Gastrocnemius medialis (tissue), 4 donors: ENCODE measurements at places on chromosomes 7 and 10. TPM values are rescaled to one million over a fixed set of nuclear protein-coding genes. Genes with fewer than 3 reads are reported as not detected.

GRCh38 chr10:56178210-56178609 lies 182.8 kb downstream of the ZWINT start:
- DNase-seq, result no peak

DNA sequence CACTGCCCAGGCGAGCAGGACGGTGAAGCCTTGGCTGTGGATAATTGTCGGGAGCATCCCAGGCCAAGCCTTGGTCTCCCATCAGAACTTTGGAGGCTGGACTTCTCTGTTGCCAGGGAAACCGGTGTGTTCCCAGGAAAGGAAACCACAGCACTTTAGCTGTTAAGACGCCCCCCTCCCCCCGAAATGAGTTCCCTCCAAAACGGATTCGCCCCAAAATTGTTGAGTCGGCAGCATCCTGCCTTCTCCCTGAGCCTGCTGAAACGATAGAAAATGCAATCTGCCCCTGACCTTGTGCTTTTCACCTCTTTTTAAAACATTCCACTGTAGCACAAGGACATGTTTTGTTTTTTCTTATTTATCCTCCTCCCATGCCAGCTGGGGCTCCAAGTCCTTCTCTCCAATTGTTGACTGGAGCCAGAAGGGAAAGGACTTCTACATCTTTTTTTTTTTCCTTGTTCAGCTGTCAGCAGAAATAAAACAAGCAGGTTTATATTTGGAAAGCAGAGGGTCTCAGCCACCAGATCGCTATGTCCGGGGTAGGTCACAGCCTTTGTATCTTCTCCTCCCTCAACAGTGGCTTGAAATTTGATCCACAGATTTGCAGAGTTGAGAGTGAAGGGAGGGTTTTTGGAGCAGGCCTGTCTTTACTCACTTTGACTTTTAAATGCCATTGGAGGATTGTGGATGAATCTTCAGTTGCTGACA lies 116.5 kb downstream of the ZMIZ1 start:
- DNase-seq, result no peak

The MMP21 gene
- not detected for total RNA-seq

GRCh38 chr7:67371429-67372305 lies 375.0 kb downstream of the TYW1 start:
- DNase-seq, result peak; percentile 30

The WNT2 gene
- total RNA-seq, result not detected

The XRCC2 gene
- total RNA-seq, result 0.07 TPM

- no peak for DNase-seq
Measured at GRCh38 chr7:42194238-42194637, 42.8 kb downstream of the GLI3 start.

DNA sequence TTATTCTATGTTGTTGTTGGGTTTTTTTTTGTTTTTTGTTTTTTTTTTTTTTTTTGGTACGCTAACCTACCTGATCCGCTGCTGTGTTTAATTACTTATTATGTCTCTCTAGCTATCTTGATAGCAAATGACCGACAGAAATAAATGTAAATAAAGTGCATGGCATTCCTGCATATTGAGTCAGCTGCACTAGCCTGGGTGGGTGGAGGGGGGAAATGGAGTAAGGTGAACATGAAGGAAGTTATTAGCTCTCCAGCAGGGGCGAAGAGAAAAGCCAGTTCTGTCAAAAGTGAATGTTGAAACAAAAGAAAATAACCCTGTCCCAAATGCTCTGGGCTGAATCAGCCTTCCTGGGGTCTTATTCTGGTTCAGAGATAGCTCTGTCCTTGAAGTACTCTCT lies 210.7 kb upstream of the MDFIC start:
- no peak for DNase-seq

The IFIT1B gene
- total RNA-seq, result not detected

- no peak for DNase-seq
Measured at GRCh38 chr10:73840056-73840402, 28.6 kb upstream of the NDST2 start.

- no peak for DNase-seq
Measured at GRCh38 chr10:52855546-52856325, 83.2 kb upstream of the MBL2 start.

DNA sequence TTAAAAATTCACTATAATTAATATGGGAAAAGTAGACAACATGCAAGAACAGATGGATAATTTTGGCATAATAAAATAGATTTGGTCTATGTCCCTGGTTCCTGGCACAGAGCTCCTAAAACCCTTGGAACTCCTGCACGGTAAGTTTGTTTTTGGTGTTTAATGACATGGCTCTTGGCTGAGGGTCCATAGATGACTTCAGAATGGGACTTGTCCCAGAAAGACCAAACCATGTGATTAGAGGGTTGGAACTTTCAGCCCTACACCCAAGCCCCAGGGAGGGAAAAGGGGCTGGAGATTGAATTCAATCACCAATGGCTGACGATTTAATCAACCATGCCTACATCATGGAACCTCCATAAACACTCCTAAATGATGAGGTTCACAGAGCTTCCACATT lies 12.6 kb upstream of the GSDME start:
- no peak for DNase-seq

The KCNK18 gene
- not detected for total RNA-seq

The TMEM60 gene
- 10.1 TPM for total RNA-seq

The MAD1L1 gene
- total RNA-seq, result 32.4 TPM

DNA sequence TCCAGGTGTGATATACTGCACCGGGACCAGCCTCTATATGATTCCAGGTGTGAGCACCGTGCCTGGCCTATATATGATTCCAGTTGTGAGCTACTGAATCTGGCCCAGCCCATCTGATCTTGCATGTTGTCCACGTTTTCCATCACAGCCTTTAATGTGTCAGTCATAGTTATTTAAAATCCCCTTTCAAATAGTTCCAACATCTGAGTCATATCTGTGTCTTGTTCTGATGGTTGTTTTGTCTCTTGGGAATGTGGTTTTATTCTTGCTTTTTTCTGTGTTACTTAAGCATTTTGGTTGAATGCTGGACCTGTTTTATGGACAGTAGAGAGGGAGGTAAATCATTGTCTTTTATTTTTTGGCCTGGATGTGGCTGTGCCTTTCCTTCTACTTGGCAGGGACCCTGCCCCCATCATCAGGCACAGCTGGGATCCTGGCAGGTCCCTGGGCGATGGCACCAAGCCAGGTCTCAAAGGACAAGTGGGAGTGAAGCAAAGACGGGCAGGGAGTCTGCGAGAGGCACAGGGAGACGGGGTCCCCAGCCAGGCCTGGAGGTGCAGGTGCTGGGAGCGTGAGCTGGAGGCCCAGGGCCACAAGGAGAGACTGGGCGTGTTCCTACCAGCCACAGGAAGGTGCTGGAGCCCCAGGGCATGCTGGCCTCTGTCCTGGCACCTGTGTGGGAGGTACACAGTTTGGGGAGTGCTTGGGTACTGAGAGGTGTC lies 94.7 kb downstream of the DYNC2I1 start:
- DNase-seq, result no peak

The AKR1C8 gene
- not detected for total RNA-seq

The CXCL12 gene
- total RNA-seq, result 16.6 TPM

GRCh38 chr10:62323751-62324150 lies 50.4 kb upstream of the ZNF365 start:
- DNase-seq, result no peak

The NOD1 gene
- 2.3 TPM for total RNA-seq

GRCh38 chr7:139850906-139851305 lies 21.8 kb downstream of the TBXAS1 start:
- DNase-seq, result no peak
